ENCODE measurements at places on chromosomes 16 and 17.

DNA sequence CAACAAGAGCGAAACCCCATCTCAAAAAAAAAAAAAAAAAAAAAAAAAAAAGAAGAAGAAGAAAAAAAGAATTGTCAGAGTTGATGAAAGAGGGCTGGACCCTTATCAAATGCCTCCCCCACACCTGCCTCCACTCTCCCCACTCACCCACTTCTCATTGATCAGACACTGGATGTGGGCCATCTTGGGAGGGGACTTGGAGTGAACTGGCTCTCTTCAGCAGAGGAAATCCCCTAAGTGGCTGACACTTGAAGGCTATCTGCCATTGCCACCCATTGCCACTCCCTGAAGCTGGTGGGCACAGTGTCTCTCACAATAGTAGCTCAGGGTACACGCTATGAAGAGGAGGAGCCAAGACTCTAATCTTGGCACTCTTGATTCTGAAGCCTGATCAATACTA is 1.6 kb downstream of the ITGA2B start:
- no peak for DNase-seq

DNA sequence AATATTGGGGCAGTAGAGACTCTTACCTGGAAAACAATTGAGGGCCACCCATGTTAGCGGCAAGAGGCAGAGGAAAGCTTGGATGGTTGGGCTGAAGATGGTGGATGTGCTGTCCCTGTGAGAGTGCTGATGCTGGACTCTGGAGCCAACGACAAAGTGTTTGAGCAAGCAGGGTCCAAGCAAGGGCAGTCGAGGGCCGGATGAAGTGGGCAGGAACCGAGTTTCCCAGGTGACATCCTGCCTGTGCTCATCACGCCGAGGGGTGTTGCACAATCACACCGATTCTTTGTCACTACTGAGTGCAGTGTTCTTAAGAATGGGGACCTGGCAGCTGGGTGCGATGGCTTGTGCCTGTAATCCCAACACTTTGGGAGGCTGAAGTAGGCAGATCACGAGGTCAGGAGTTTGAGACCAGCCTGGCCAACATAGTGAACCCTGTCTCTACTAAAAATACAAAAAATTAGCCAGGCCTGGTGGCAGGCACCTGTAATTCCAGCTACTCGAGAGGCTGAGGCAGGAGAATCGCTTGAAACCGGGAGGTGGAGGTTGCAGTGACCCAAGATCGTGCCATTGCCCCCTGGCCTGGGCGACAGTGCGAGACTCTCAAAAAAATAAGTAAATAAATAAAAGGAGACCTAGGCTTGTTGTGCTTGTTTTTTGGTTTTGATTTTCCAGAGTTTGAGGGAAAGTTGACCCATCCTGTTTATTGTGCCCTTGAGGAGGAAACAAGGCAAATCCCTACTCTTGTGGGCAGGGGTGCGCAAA is 6.1 kb downstream of the PYCARD start:
- no peak for DNase-seq

- DNase-seq = no peak
Measured at GRCh38 chr17:21140911-21141310, 14.1 kb downstream of the DHRS7B start.

GRCh38 chr16:47144559-47144877 is 773 bp upstream of the NETO2 start:
- no peak for DNase-seq

DNA sequence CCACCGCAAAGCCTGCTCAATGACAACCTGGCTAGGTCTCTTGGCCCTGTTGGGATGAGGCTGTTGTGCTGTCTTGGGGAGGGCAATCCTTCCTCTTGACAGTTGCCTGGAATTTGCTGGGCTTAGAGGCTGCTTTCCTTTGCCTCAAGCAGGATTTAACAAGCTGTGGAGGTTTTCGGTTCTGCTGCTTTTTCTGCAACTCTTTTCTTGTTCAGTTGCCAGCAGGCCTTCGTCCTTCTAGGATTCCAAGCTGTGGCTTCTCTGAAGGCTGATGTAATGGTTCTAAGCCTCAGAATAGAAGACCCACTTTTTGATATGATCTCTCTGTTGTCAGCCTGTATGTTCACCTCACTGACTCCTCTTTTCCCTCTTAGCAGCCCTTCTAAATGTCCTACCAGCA is 149.5 kb upstream of the HS3ST4 start:
- DNase-seq = no peak

- no peak for DNase-seq
Measured at GRCh38 chr17:76899414-76899813, 31.2 kb downstream of the MGAT5B start.

DNA sequence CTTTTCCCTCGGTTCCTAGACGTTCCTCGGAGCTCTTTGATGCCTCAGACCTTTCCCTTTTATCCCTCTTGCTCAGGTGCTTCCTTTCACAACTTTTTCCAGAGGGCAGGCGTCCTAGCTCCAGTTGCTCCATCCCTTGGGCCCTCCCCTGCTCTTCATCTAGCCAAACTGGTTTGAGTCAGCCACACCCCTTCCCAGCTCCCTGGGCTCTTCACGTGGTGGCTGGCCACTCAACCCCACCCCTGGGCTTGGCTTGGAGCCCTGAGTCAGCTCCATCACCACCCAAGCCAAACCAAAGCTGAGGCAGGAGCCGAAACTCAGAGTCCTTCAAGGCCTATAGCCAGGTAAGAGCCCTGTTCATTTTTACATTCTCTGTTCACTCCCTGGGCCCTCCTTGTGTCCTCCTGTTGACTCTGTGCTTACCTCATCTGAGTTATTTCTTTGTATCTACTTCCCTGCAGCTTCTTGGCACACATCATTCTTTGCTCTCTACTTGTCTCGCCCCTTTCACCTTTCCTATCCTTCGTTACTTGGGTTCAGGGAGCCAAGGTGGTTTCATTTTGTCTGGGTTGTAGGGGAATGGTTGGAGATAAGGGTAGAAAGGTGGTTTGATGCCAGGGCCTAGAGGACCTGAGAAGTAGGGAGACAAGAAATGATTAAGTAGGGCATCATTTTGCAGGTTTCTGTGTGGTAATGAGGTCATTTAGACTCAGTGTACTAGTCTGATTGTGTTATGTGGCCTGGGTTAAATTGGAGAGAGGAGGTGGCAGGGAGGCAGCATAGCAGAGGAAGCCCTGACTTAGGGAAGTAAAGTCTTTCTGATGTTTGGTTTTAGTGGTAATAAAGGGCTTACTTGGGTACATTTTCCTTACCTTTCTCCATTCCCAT is 7.6 kb upstream of the PHKG2 start:
- DNase-seq = no peak

- DNase-seq = no peak
Measured at GRCh38 chr17:27153005-27153404, 140.9 kb upstream of the WSB1 start.

DNA sequence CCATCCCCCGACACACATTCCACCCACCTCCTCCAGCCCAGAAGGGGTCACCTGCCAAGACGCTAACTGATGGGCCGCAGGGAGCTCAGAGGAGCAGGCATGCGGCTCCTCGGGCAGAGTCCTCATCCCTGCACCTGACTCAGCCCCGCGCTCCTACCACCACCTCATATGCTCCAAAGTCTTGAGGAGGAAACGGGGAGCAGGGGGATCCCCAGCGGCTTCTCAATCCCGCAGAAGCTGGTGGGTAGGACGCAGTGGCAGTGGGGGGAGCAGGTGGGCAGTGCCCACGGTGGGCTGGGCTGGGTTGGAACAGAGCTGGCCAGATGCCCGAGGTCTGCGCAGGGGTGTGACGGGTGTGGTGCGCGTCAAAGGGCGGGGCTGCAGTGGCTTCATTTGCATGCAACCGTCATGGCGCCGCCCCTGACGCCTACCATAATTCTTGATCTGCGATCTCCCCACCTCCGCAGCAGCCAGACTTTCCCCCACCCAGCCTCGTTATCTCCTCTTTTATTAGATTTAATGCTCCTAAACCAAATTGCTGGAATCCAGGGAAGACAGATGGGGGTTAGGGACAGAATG is 39.0 kb upstream of the EMP2 start:
- peak; percentile 18 for DNase-seq

- no peak for DNase-seq
Measured at GRCh38 chr16:10879681-10880589, 2.9 kb downstream of the CIITA start.

DNA sequence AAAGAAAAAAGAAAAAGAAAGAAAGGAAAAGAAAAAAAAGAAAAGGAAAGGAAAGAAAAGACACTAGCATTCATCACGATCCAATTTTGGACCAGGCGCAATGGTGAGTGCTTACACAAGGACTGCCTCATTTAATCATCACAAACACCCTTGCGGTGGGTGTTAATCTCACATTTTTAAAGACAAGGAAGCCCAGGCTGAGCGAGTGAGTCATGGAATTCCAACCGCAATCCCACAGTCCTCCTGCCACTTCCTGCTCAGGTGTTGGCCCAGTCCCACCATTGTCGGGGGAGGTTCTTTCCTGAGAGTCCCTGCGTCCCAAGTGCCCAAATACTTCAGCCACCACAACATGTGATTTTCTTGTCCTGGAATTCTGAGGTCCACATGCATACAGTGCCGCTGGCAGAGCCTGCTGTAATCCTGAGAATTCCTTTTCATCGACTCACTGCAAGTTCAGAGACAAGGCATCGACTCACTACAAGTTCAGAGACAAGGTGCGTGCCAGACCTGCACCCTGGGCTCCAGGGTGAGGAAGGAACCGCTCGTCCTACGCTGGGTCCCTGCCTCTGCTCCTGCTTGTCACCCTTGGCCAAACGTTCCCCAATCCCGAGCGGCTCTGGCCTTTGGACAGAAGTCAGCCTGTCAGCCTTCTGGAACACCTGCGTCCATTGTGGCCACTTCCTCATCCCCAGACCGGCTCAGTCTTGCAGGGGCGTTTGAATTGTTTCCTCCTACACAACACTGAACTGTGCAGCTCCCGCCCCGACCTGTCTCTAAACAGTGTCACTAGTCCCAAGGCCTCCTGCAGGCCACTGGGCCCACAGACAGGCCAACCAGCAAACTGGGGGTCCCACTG is 5.8 kb downstream of the ZG16B start:
- no peak for DNase-seq

- no peak for DNase-seq
Measured at GRCh38 chr17:32928586-32929535, 908 bp downstream of the TMEM98 start.

DNA sequence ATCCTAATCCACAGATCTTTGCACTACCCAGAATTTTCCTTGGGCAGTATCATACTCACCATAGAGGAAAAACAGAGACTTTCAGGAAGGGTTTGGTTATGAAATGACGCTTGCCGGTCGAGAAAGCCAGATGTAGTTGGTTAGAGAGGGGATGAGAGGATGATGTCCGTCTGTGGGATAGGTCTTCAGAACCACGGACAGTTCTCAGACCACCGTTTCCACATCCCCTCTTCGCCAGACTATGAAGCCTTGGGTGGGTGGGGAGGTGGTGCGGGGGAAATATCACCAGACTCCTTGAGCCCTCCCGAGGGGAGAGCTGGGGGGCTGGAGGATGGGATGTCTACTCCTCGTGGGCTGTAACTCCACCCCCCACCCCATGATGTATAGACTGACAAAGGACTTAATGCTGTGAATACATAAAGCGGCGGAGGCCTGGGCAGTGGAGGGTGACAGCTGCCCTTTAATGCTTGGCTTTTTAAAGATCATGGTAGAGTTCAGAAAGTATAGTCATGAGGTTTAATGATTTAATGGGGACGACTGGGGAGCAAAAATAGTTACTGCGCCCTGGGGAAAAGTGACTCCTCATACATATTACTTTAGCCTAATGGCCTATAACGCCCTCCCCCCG is 96.6 kb downstream of the MRM1 start:
- DNase-seq = no peak

- DNase-seq = no peak
Measured at GRCh38 chr16:9763505-9763904, 418.7 kb downstream of the GRIN2A start.

DNA sequence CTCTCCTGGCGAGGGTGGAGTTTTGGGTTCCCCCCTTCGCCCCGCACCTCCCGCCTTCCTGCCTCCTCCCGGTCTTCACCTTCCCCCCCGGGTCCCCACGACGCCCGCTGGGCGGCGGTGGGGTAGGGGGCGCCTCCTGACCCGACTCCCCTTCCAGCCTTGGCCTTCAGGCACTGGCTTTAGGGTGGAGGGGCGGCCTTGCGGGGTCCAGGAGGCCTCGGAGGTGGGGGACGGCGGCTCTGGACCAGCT is 2.4 kb downstream of the SLC16A3 start:
- no peak for DNase-seq

DNA sequence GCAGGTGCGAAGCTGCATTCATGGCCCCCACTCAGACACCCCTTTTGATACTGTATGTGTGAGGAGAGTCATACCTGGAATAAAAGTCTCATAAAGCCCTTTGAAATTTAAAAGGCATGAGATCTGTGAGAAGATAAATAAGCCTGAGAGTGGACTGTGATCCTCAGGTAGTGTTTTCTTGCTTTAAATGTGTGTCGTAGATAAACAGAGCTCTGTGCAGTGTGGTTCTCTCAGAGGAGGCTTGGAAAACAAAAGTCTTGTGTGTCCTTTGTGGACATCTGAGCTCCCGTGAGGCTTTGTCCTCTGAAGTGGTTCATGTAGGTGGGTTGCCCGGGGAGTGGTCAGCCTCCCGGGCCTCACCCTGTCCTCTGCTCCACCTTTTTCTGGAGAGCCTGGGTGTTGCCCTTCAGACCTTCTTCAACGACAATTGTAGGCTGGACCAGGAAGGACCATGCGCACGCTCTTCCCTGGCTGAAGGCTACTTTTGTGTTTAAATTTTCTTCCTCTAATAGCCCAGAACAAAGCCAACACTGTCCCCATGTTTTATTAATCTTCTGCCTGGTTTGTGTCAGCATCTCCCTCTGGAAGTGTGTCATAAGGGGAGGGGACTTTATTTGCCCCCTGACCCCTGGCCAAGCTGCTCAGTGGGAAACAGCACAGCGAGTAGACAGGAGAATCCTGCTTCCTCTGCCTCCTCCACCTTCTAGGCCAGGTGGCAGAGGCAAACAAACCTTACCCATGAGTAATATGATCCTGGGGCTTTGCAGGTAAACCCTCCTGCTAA is 151.2 kb downstream of the MSI2 start:
- DNase-seq = no peak

DNA sequence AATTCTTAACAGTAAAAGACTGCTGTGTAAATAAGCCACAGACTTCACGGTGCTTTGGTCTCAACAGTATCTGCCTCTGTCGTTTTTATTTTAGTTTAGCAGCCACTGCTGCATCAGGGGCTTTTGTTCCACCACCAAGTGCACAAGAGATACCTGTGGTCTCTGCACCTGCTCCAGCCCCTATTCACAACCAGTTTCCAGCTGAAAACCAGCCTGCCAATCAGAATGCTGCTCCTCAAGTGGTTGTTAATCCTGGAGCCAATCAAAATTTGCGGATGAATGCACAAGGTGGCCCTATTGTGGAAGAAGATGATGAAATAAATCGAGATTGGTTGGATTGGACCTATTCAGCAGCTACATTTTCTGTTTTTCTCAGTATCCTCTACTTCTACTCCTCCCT is 7.9 kb downstream of the HERPUD1 start:
- DNase-seq = peak; percentile 73

- DNase-seq = no peak
Measured at GRCh38 chr16:66774981-66775380, 23.6 kb upstream of the DYNC1LI2 start.

DNA sequence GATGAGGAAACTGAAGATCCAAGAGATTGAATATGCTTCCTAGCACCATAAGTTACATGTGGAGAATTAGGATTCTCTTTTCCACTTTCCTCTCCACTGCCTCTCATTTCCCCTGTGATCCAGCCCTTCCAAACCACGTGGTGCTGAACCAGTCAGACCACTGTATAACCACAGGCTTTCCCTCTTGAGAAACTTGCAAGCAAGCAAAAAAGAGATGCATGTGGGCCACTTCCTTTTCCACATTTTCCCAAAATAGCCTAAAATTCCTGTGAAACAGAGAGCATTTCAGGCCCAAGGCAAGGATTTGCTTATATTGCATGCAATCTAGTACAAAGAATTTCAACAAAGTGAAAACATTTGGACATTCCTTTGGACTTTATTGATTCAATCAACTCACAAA is 59.3 kb upstream of the KSR1 start:
- DNase-seq = no peak
